ENCODE measurements at places on chromosomes 4 and X.

GRCh38 chrX:134186362-134187121, 50.4 kb upstream of the CCDC160 start:
- peak; percentile 70 for DNase-seq

- peak; percentile 94 for DNase-seq
Observed at GRCh38 chr4:145618932-145619638, at the start of gene MMAA. Gene MMAA, plus strand, starts transcription at chr4:145619385. Its CDS starts 19,755 bp downstream, at chr4:145639140.

- no peak for DNase-seq
Observed at GRCh38 chr4:148017801-148018200, 285.9 kb downstream of the ARHGAP10 start.

- no peak for DNase-seq
Observed at GRCh38 chr4:9825049-9825448, 43.6 kb downstream of the DRD5 start.

DNA sequence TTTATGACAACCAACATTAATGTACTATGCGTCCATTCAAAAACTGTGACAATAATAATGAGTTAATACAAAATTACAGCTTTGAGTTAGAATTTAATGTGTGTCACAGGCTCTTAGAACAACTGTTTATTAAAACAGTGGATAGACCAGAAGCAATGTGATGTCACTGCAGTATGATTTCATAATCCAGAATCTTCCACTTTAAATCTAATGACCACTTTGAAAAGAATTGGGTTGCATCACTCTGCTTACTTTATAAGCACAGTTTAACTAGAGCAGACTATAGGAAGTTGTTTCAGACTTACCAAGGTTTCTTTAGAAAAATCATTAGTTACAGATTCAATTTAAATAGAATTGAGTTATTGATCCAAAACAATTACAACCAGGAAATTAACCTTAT, 758.5 kb downstream of the KCTD8 start:
- no peak for DNase-seq

DNA sequence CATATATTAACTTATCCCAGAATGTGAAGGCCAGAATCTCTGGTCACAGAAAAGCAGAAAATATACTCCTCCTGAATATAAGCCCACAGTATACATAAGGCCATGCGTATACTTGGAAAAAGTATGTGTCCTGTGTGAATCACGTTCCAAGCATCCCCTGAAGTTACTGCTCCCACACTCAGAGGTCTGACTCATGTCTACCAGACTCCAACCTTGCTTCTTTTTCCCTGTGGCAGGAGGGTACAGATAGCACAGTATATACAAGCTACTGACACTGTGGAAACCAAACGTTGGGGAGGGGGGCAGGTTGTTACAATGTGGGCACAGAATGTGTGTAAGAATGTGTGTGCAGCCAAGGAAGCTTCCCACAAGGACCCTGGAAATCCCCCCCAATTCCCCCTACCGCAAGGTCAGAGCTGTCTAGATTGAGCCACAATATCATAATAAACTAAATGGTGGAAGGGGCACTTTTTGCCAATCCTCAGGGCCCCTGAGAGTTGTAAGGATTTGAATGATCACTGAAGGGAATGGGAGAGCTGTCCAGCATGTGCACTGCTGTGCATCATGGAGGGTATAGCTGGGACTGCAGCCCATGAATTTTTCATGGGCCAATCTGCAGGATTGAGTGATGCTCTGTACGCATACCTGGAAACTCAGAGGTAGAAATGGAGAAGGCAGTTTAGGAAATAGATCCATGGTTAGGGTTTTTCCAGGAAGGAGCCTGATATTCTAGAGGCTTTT, 7.4 kb upstream of the RELL1 start:
- DNase-seq = no peak
